ENCODE measurements at places on chromosomes 11 and 22. TPM values are rescaled to one million over a fixed set of nuclear protein-coding genes. Genes with fewer than 3 reads are reported as not detected.

Gene MS4A7
- not detected for total RNA-seq

Gene ROM1
- total RNA-seq = 5.2 TPM

Gene SCN3B
- 1.7 TPM for total RNA-seq

Gene XKR3
- not detected for total RNA-seq

Gene VSIG2
- total RNA-seq = 0.33 TPM

Gene POU2AF1
- not detected for total RNA-seq

Gene CEND1
- total RNA-seq = 0.10 TPM

Gene GAL
- 2.9 TPM for total RNA-seq

Gene ZP1
- total RNA-seq = not detected

Gene RASSF10
- total RNA-seq = 0.67 TPM
